ENCODE measurements at places on chromosomes 7 and 10.

DNA sequence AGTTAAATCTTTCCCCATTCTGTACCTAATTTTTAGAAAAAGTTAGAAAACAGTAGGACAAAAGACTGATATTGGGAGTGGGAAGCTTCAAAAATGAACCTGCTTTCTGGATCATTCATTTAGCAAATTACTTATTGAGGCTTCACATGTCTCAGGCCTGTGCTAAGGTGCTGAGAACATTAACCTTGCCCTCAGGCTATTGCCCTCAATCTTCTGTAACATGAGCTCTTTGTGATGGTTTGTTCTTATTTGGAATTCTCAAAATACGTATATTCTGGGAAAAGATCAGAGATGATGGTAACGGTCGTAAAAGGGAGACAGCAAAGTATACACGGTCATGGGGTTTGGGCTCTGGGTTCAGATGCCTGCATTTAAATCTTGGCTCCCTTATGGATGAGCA is 39.5 kb upstream of the PRKG1 start:
- DNase-seq = no peak

DNA sequence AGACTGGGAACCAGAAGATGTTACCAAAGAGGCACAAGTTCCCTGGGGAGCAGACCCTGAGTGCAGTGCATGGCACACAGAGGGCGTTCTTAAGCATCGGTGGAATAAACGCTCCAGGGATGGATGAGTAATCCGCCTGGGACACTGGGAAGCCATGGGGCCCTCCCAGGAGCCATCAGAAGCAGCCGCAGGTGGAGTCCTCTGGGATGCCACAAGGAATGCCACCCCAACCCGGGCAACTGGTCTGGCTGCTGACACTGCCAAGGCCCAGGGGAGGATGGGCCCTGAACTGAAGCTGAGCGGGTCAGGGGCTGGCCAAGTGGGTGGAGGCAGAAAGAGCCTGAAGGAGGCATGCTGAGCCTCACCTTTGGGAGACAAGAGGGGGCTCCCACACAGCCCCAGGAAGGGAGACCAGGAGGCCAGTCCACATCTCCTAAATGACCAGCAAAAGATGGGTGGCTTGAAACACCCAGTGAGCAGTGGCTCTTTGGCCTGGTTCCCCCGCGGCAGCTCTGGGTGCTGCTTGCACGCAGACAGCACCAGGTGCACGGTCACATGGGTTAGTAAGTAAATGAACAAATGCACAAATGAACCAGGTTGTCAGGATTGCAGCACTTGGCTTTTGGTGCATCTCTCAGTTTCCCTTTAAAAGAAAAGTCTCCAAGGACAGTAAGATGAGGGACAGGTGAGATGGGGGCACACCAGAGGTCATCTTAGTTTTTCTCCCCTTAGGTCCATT is 141.3 kb upstream of the ZMIZ1 start:
- no peak for DNase-seq

- no peak for DNase-seq
Observed at GRCh38 chr10:35895331-35895730, 253.2 kb upstream of the FZD8 start.

- DNase-seq = no peak
Observed at GRCh38 chr10:89392974-89393373, 551 bp downstream of the IFIT1 start.

- DNase-seq = no peak
Observed at GRCh38 chr7:136066304-136067143, 89.4 kb upstream of the MTPN start.

DNA sequence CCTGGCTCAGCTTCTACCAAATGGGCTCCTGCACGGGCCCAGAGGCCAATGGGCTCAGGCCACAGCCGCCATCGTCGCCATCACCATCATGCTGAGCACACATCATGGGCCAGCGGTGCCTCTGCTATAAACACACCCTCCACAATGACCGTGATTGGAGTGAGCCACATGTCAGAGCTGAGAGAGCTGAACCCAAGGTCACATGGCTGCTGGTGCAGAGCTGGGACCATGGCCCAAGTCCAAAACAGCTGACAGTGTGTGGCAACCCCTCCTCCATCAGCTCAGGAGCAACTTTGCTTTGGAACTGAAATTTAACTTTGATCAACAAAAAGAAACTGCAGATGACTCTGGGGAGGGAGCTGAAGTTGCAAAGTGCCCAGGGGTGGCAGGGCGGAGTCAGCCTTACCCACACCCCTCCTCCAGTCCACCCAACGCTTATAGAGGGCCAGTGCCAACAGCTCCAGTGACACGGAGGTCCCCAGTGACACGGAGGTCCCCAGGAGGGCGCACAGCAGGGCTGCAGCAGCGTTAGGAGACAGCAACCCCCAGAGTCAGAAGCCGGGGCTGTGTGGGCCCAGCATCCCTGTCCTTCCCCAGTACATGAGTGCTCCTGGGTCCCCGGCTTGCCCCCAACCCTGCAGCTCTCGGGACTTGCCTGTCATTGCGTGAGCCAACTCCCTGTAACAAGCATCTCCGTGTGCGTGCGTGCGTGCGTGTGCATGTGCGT is 249.6 kb downstream of the ELFN1 start:
- DNase-seq = no peak

GRCh38 chr7:89914711-89915110 is 239.6 kb upstream of the STEAP1 start:
- no peak for DNase-seq

- DNase-seq = no peak
Observed at GRCh38 chr10:123421461-123421860, 244.7 kb upstream of the GPR26 start.

DNA sequence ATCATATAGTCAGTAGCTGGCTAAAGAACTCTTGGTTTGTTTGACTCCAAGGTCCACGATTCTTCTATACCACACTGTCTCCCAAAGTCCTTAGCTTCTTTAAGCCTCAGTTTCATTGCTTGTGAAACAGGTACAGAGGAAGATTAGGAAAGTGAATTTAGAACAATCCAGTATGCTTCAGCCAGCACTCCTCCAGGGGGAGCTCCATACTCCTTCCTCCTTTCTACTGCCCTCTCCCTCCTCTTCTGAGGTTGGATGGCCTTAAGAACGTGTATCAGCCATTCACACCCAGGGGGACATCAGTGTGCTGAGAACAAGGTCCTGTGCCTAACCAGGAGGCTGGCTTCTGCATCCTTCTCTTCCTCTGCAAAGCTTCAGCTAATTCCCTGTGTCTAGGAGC is 54.8 kb upstream of the CALD1 start:
- no peak for DNase-seq

GRCh38 chr10:56142092-56142728 is 218.8 kb downstream of the ZWINT start:
- DNase-seq = no peak

DNA sequence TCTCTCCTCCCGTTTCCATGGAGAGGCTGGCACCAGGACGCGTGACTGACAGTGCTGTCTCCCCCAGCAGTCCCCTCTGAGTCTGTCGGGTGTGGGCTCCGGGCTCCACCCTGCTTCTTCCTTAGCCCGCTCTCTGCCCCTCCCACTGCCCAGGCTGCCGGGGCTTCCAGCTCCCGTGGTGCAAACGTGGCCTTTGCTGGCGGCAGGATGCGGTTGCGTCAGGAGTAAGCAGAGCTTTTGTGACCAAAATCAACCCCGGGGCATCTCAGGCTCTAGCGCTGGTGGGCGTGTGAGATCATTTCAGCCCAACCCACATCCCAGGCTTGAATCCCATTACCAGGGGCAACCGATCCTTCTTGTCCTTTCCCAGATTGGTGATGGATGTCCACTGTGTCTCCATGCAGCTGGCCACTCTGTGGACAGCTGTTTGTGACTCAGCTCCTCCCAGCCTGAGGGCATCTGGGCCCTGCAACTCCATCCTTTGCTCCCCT is 28.2 kb downstream of the PTPRE start:
- no peak for DNase-seq

GRCh38 chr7:84837405-84837804 is 349.5 kb downstream of the SEMA3D start:
- DNase-seq = no peak

- DNase-seq = no peak
Observed at GRCh38 chr10:94358480-94358879, 4.3 kb downstream of the NOC3L start.

- DNase-seq = no peak
Observed at GRCh38 chr7:155178096-155178495, 108.0 kb downstream of the HTR5A start.

- DNase-seq = no peak
Observed at GRCh38 chr7:100894860-100895700, 608 bp downstream of the ACHE start.

- DNase-seq = no peak
Observed at GRCh38 chr7:23353172-23353571, 54.0 kb downstream of the MALSU1 start.

GRCh38 chr10:92957223-92958010 is 103.2 kb upstream of the CYP26C1 start:
- no peak for DNase-seq

GRCh38 chr10:105062951-105063350 is 421.9 kb downstream of the SORCS3 start:
- DNase-seq = no peak

Measured in sciatic nerve (tissue), 2 donors.